Mesothelial cell of epicardium (in vitro differentiated cells): ENCODE measurements at places on chromosomes 1 and 21. TPM values are rescaled to one million over a fixed set of nuclear protein-coding genes. Genes with fewer than 3 reads are reported as not detected.

Gene GRIK3
- 0.05 TPM in 1 of 3 replicates, not detected in the others for total RNA-seq

Gene FAM72B
- 2.2 to 4.1 TPM (median 2.4 TPM) in 3 replicates for total RNA-seq

Gene KIAA1614
- total RNA-seq = 5.4 to 7.4 TPM (median 7.3 TPM) in 3 replicates

Gene SMIM11
- total RNA-seq = 8.4 to 16.9 TPM (median 8.4 TPM) in 3 replicates

Gene OMA1
- 17.7 to 26.1 TPM (median 20.0 TPM) in 3 replicates for total RNA-seq

Gene HPCAL4
- total RNA-seq = 0.54 to 0.69 TPM (median 0.60 TPM) in 3 replicates

Gene SLC26A9
- total RNA-seq = not detected in 3 replicates

Gene NHLH1
- 0.27 to 0.38 TPM (median 0.32 TPM) in 3 replicates for total RNA-seq

Gene LIN28A
- 0.09 TPM in 1 of 3 replicates, not detected in the others for total RNA-seq

Gene SLC44A3
- total RNA-seq = 9.2 to 13.2 TPM (median 11.2 TPM) in 3 replicates

Gene SFN
- total RNA-seq = 2.7 to 4.4 TPM (median 3.8 TPM) in 3 replicates

Gene ACTA1
- total RNA-seq = 3.6 to 4.1 TPM (median 3.9 TPM) in 3 replicates

Gene KCNA2
- total RNA-seq = 0.58 to 1.1 TPM (median 0.63 TPM) in 3 replicates

Gene SESN2
- 19.4 to 21.4 TPM (median 21.1 TPM) in 3 replicates for total RNA-seq
